Activated CD8-positive, alpha-beta memory T cell treated with anti-CD3 and anti-CD28 coated beads for 48 hours (primary cell): ENCODE measurements at places on chromosomes 2 and 18.

DNA sequence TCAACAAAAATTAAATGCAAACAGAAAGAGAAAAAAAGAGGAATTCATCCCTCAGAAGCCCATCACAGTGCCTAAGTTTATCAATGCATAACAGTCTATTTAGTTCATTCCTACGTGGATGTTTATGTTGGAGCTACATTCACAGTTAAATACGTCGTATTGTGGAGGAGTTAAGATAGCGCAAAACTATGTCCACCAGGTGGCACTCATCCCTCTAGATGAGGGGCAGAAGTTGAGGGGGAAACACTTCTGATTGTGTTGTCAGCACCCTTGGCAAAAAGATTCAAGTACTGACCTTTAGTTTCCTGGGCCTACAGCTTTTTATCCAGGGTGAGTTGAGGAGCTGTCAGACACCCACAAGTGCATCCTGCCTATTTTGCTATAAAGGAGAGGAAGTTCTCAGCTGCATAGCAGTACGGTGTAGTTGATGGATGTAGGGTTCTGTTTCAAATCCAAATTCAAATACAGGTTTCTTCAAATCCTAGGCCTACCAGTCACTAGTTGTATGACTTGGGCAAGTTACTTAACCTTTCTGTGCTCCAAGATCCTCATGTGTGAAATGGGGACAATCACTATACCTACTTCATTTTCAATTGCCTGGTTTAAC is 26.8 kb upstream of the MYO1B start:
- DNase-seq: no peak

DNA sequence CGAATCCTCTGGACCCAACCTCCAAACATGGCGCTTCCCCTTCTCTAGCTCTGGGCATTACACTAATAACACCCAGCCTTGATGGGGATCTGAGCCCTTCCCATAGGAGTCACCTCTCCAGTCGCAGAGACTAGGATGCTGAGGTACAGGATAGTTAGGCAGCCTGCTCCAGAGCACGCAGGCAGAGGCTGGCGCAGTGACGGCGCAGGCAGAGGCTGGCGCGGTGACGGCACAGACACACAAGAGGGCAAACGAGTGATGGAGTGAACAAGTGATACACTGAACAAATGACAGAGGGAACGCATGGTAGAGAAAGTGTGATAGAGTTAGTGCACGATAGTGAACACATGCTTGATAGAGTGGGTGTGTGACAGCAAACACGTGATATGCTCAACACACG is 518.5 kb downstream of the EIPR1 start:
- no peak for DNase-seq

- DNase-seq: no peak
Measured at GRCh38 chr2:236628256-236628901, 58.8 kb downstream of the ACKR3 start.

DNA sequence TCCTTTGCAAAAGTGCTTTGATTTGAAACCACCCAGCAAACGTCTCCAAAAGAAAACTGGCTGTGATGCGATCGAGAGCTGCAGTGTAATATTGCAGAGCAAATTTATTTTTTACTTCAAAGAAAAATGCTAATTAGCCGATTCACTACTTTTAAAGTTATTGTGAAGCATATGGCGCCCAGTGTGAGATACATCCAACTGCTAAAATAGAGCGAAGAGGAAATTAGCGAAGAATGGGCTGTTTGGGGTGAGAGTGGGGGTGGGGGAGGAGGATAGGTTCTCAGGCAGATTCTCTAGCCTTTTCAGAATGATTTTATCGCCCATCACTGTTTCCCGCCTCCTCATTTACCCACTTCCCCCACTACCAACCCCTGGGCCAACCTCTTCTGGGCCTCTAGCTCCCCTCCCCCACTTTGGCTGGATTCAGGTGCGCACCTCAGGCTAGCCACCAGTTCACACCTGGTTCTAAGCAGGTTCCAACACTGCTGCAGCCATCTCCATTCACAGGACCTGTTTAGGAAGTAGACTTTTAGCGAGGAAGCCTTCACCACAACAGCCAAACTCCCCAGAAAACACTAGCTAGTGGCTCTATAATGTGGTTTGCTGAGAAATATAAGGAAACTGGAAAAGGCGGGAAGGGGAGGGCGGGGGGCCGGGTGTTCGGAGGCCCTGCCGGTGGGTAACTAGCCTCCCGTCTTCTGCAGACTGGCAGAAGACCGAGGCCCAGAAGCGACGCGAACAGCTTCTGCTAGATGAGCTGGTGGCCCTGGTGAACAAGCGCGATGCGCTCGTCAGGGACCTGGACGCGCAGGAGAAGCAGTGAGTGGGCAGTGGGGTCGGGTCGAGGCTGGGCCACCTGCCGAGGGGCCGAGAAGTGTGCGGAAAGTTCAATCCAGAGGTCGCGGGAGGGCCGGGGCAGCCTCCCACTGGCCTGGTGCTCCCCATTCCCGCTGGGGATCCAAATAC is 6.0 kb upstream of the OTX1 start:
- DNase-seq: no peak

- no peak for DNase-seq
Measured at GRCh38 chr18:43009674-43010073, 105.8 kb downstream of the RIT2 start.

GRCh38 chr2:37464067-37464466 is 119.6 kb downstream of the QPCT start:
- no peak for DNase-seq
